ENCODE measurements at places on chromosomes 12 and 14.

- no peak for DNase-seq
These were observed 35.4 kb upstream of the SPPL3 start for GRCh38 chr12:120939523-120939922.

- no peak for DNase-seq
These were observed 33.5 kb downstream of the SUDS3 start for GRCh38 chr12:118409834-118410233.

DNA sequence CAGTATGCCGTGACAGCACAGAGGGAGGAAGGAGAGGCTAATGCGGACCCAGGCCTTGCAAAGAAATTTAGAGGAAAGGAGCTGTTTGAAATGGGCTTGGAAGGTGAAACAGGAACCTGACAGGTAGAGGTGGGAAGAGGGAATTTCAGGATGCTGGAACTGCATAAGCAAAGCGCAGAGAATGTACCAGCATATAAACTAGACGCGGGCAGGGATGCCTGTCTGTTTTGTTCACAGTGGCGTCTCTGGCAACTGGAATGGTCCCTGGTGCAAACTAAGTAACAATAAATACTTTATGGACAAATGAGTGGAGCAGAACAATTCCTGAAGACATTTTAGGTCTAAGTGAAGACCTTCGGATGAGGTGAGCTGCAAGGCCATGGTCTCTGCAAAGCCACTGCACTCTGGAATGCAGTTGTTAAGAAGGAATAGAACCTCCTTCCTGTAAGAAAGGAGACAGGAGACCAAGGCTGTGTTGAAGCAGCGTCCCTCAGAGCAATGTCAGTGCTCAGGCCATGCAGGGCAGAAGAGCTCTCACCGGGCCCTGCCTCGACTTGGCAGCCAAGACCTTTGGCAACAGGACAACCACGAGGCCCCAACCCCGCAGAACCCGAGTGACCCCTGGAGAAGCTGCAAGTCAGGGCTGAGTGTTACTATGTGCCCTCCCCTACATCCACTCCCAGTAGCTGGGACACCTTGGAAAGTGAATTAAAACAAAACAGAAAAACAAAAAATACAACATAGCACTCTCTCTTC is 42.8 kb downstream of the PITPNM2 start:
- DNase-seq = no peak

- no peak for DNase-seq
These were observed 953 bp downstream of the MAPK1IP1L start for GRCh38 chr14:55052269-55052930.

GRCh38 chr14:100468557-100468956 is 118.7 kb downstream of the BEGAIN start:
- no peak for DNase-seq

DNA sequence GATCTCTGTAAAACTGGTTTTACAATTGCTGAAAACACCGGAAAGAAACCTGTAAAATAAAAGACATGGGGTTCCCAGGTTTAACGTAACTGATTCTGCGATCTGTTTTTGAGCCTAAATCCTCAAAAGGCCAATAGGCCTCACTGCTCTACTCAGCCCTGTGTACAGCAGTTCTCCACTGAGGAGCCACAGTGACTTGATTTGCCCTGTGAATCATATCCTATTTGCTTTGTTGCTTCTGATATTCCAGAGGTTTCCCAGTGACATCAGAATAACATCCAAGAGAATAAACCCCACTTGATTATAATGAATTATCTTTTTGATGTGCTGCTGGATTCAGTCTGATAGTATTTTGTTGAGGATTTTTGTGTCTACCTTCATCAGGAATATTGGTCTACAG is 27.5 kb downstream of the MDM1 start:
- no peak for DNase-seq
